ENCODE measurements at places on chromosomes 6 and 20.
A peak's percentile ranks its signal among the peaks of the same experiment; 100 is the strongest.

- no peak for DNase-seq
These were observed 114.6 kb upstream of the JARID2 start for GRCh38 chr6:15131234-15131633.

DNA sequence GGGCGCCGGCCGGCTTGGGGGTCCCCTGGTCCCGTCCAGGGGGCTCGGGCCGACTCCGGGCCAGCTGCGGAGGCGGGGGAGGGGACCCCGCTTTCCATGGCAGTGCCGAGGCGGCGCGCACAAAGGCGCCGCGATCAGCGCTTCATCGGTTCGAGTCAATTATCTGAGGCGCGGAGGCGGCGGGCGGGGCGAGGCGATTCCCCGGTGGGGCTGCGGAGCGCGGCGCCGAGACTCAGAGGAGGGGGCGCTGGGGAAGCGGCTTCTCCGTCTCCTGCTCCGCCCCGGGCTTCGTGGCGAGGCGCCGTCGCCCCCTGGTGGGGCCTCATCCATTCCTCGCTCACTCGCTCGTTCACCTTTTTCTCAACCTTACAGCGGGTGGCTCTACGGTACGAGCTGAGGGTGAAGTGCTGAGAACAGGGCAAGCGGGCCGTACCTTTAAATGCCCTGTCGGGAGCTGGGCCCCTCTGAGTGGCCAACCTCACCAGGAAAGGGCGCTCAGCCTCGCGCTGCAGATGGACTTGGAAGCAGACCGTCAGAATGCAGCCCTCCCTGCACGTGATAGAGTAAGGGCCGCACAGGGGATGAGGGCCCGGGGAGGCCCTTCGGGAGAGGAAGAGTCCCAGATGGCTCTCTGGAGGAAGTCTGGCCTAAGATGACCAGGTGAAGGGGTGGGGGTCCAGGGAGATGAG is 39.9 kb downstream of the SLC52A3 start:
- DNase-seq = peak; percentile 7

DNA sequence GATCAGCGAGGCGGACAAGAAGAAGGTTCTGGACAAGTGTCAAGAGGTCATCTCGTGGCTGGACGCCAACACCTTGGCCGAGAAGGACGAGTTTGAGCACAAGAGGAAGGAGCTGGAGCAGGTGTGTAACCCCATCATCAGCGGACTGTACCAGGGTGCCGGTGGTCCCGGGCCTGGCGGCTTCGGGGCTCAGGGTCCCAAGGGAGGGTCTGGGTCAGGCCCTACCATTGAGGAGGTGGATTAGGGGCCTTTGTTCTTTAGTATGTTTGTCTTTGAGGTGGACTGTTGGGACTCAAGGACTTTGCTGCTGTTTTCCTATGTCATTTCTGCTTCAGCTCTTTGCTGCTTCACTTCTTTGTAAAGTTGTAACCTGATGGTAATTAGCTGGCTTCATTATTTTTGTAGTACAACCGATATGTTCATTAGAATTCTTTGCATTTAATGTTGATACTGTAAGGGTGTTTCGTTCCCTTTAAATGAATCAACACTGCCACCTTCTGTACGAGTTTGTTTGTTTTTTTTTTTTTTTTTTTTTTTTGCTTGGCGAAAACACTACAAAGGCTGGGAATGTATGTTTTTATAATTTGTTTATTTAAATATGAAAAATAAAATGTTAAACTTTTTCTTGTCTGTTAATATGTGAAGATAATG is 2.2 kb downstream of the HSPA1B start:
- DNase-seq = no peak

- no peak for DNase-seq
These were observed 118.2 kb downstream of the CD164 start for GRCh38 chr6:109263873-109264700.

DNA sequence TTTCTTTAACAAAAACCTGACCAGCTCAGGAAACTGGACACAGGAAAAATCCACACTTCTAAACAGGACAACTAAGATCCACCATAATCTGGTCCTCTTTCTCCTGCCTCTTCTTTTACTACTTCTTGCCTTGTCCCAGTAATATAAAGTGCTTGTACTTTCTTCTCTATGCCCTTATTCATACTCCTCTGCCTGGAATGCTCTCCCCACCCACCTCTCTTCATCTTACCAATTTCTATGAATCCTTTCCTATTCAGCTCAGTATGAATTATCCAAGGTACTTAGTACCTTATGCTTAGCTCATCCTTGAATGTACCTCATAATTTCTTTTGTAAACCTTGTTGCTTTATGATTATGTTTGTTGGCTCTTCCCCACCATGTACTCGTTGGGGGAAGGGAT is 159.4 kb downstream of the CDK19 start:
- DNase-seq = no peak

GRCh38 chr6:132084811-132085509 is 133.8 kb upstream of the CCN2 start:
- DNase-seq = no peak

- no peak for DNase-seq
These were observed 170.0 kb downstream of the GRM4 start for GRCh38 chr6:33975661-33976436.

- no peak for DNase-seq
These were observed 38.5 kb downstream of the PANK2 start for GRCh38 chr20:3927486-3928291.

- no peak for DNase-seq
These were observed 20.2 kb downstream of the TTLL9 start for GRCh38 chr20:31890646-31891045.

DNA sequence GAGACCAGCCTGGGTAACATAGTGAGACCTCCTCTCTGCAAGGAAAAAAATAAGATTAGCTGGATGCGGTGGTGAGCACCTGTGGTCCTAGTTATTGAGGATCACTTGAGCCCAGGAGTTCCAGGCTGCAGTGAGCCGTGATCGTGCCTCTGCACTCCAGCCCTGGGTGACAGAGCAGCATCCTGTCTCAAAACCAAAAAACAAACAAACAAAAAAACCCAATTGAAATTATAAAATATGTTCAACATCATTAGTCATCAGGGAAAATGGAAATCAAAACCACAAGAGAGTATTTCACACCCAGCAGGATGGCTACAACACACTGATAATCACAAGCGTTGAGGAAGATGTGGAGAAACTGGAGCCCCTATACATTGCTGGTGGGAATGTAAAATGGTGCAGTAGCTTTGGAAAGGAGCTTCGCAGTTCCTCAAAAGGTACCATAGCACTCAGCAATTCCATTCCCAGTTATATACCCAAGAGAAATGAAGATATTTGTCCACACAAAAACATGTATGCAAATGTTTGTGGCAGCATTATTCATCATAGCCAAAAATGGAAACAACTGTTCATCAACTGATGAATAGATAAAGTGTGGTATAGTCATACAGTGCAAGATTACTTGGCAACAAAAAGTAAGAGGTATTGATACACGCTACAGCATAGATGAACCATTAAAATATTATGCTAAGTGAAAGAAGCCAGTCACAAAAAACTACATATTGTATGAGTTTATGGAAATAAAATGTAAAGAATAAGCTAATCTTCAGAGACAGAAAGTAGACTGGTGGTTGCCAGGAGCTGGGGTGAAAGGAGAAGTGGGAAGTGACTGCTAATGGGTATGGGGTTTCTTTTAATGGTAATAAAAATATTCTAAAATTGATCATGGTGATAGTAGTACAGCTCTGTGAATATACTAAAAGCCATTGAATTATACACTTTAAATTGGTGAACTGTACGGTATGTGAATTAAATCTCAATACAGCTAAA is 38.7 kb upstream of the RIPOR2 start:
- no peak for DNase-seq

GRCh38 chr6:164098857-164099267 is 684.3 kb downstream of the QKI start:
- DNase-seq = no peak

DNA sequence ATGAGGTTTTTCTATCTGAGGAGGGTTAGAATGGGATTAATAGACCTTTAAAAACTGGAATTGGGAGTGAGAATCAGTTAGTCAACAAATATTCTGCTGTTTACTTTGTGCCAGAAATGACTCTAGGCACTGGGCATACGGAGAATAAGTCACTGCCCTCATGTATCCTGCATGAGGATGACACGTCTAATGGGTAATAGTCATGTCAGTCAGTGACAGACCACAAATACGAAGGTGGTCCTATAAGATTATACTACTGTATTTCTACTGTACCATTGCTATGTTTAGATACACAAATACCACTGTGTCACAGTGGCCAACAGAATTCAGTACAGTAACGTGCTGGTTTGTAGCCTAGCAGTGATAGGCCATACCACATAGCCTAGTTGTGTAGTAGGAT is 30.7 kb downstream of the ZFAND3 start:
- no peak for DNase-seq

GRCh38 chr6:164520916-164521315 is 788.5 kb downstream of the C6orf118 start:
- DNase-seq = no peak

DNA sequence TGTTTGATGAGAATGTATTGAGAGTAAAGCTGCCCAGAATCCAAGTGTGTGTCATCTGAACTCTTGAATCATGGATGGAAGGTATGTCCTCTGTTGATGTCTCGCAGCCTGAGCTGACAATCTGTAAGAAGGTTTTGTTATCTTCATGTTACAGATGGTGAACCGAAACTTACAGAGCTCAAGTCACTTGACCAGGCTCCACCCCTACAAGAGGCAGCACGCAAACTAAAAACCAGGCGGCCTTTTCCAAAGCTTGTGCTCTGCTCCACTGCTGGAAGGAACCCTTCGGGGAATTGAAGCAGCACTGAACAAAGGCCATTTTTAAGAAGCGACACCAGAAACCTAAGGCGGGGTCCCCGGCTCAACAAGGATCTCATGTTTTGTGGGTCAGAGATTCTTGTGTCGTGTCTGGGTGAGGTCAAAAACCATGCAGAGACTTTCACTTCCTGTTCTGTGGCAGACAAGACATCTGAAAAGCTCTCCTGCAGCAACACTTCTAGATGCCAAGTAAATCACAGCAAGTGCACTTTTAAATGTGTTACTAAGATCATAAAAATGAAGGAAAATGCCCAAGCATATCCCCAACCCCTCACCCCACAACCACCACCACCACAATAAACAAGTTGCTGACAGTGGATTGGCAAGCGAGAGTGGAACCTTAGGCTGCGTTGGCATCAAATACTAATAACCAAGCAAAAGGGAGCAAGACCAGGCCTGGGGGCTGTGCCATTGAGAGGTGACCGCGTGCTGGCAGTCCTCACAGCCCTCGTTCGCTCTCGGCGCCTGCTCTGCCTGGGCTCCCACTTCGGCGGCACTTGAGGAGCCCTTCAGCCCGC is 27.3 kb downstream of the NQO2 start:
- peak; percentile 60 for DNase-seq

GRCh38 chr6:120077489-120077888 is 727.9 kb upstream of the MAN1A1 start:
- DNase-seq = no peak

GRCh38 chr6:105786890-105787655 is 299.1 kb upstream of the PRDM1 start:
- DNase-seq = no peak

DNA sequence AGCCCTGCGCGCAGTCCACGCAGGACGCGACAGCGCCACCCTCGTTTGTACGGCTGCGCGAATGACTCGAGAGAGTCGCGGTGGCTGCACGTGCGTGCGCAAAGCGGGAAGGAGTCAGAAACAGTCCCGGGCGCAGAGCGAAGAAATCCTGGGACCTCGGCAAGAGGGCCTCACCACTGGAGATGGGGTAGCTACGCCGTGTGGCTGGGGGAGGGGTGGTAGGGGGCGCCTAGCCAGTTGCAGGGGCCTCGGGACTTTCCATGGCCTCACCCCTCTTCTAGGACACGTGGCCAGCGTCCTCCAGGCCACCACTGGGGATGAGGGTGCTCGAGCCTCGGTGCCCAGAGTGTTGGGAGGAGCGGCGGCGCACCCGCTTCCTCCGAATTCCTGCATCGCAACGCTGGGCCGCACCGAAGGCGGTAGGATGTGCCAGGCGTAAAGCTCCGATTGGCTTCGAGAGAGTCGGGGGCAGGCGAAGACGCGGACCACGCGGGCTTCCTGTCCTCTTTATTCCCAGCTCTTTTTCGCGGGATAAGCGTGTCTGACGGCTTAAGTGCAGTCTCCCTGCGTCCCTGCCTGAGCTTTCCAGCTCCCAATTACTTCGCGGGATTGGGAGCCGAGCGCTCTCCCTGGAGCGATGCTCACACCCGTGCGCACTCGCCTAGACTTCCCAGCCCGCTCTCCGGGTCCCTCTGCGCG is 38.7 kb downstream of the NCR2 start:
- DNase-seq = no peak

DNA sequence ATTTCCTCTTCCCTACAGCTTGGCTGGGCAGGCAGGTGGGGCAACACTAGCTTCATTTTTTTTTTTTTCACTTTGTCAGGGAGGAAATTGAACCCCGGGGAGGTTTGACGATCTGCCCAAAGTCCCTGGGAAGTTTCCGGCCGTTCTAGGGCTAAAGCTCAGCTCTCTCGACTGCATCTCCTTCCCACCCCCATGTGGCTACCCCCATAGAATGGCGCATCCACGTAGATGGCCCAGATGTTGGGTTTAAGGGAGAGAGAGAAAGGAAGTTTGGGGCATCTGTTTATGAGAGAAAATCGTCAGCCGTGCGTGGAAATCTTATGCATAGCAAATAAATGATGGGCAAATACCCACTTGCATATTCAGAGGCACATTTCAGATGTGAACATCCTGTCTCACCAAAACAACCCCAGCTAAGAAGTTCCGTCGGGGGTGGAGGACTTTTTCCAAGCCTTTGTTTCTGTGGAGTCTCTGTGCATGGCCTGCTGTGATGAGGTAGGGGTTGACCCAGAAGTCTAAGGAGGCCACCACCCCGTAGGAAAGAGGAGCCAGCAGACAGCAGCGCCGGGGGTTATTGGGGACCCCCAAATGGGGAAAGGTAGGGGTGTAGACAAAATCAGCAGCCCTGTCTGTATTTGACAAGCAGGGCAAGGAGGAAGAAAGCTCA is 40.5 kb upstream of the ZNF831 start:
- peak; percentile 63 for DNase-seq

DNA sequence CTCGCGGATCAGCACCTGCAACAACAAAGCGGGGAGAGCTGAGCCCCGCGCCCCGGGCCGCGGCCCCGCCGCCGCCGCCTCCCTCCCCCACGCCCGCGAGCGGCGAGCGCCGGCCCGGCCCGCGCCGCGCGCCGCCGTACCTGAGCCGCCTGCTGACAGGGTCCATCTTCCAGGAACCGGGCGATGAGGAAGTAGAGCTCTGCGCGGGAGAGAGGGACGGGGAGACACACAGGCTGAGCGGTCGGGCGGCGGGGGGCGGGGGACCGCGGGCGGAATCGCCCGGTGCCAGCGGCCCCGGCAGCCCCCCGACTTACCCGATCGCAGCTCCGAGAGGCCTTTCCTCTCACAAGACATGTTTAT is 359 bp downstream of the PHIP start:
- no peak for DNase-seq

DNA sequence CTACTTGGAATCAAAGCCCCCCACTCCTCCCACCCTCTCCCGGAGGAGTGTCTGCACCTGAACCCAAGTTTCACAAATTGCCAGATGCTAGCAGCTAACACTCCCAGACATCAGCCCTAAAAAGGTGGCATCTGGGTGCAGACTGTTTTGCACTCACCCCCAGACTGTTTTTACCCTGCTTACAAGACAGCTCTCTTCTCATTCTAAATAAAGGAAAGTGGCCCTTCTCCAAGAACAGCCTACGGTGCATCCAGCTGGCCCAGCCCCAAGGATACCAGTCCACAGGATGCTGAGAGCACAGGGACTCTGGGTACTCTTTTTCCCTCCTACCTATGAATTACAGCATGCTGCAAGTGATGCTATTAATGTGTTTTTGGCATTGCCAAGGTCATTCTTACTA is 842.0 kb upstream of the FLRT3 start:
- no peak for DNase-seq
